Stimulated activated CD4-positive, alpha-beta T cell treated with anti-CD3 and anti-CD28 coated beads, Interleukin-12 subunit alpha, Interleukin-12 subunit beta, amount 100 ng/mL, for 4 hours (primary cell): ENCODE measurements at places on chromosomes 13 and 19.

- DNase-seq, result no peak
These were observed 4.6 kb downstream of the SMARCA4 start for GRCh38 chr19:10965398-10965797.

GRCh38 chr19:41734585-41734984 lies 20.7 kb upstream of the CEACAM6 start:
- DNase-seq, result no peak

DNA sequence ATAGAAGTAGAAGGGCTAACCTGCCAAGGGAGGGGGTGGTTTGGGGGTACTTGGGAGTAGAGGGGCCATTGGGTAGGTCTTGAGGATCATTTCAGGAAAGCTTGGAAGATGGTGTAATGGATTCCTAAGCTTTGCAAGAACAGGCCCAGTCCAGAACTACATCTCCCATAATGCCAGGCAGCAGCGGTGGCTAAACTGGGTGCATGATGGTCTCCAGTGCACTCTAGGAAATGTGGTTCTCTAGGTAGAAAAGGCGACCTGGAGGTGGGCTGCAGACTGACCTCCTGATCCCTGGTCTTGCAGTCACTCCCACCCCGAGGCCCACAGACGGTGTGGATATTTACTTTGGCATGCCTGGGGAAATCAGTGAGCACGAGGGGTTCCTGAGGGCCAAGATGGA lies 3.8 kb downstream of the APLP1 start:
- DNase-seq, result no peak

DNA sequence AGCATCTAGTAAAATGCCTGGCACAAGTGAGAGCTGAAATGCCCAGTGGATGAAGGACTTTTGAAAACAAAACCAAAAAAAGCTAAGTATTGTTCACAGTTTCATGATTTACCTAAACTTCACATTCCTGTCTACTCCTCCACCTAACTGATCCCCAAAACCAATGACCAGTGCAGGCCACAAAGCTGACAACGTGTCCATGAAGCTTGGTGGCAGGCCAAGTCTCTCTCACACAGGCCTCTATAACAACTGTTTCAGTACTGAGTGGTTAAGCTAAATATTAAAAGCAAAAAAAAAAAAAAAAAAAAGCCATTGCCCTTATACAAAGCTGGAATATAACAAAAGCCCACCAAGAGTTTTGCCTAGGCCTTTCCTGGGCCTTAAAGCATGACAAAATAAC lies 36.4 kb downstream of the STK24 start:
- no peak for DNase-seq

GRCh38 chr13:60944016-60944415 lies 471.6 kb downstream of the PCDH20 start:
- no peak for DNase-seq

DNA sequence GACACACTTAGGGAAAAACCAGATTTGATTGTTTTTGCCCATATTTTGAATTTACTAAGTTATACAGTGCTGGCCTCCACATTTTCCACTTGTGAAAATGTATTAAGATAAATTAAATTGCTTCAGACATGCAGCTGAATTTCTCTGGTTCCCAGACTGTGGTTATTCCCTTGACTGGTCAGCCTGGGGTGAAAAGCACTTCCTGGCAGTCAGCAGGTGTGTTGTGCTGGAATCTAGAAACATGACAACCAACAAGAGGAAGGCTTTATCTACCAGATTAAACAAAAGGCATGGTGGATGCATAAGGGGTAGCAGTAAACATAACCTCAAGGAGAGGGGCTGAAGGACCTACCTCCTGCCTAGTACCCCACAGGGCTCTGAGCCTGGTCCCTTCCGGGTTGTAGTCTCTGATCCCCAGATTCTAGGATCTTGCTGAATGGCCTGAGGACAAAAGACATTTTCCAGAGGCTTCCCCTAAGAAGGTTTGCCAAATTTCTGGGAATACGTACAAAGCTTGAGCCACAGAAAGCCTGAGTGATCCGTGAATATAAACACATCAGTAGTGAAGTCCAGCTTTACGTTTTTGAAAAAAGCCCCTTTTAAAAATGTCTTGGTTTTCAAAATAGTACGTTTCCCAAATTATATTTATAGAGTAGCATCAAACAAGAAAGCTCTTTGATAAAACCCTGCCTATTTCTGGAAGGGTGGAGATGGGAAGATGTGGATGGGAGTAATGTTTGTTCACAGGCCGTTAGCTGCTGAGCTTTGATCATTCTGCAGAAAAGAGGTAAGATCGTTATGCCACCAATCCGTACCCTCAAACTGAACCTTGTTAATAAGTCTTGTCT lies 133.4 kb downstream of the LACC1 start:
- no peak for DNase-seq

DNA sequence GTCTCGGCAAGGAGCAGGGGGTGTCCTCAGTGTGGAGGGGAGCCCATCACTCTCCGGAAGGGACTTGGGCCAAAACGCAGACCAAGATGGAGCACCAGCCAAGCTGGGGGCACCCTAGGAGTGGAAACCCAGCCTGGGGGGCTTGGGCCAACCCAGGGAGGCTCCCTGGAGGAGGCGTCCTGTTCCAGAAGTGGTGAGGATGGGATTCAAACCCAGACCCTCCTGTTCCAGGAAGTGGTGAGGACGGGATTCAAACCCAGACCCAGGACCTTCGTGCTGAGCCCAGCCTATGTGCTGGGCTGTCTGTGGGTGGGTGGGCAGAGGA lies 848 bp upstream of the PLIN4 start:
- DNase-seq, result no peak

GRCh38 chr19:37593996-37594303 lies 642 bp downstream of the ZNF571 start:
- DNase-seq, result no peak

- no peak for DNase-seq
These were observed 899.8 kb downstream of the GPC5 start for GRCh38 chr13:92297971-92298942.

DNA sequence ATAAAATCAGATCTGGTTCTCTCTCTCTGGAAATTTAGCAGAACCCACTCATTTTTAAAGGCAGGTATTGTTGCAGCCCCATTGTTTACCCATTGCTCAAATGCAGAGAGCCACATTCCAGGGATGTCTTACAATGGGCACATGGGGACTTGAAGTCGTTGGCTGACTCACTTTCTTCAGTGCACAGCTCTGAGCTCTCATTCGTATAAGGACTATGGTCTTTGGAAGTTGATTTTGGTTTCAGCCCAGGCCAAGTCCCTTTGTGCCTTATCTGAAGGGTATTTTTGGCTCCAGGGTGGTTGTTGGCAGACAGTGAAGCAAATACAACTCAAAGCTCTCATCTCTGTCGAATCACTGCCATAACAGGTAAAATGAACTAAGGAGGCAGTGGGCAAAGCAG lies 47.3 kb upstream of the CLDN10 start:
- DNase-seq, result no peak

- no peak for DNase-seq
These were observed 121.7 kb downstream of the FNDC3A start for GRCh38 chr13:49097374-49097773.

GRCh38 chr13:28620011-28620830 lies 38.7 kb upstream of the POMP start:
- DNase-seq, result no peak
